Activated T-helper 1 cell treated with anti-CD3 and anti-CD28 coated beads, Interleukin-2, amount 50 U/mL, for 16 hours (primary cell): ENCODE measurements at places on chromosomes 5 and 9.

DNA sequence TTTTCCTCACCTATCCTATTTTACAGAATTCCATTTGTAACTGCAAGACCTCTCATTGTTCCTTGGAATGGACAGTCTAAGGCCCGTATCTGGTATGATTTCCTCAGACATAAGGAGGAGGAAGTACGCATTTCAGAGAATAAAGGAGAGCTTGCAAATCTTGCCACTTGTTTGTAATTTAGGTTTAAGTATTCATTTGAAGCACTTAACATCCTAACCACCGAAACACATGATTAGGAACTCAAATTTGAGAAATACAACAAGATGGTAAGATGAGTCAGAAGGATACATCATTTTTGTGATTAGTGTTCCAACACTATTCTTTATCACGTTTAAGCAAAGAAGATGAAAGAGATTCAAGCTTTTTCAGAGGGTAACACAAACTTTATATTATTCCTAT, 3.9 kb upstream of the ZCCHC9 start:
- DNase-seq, result no peak

- DNase-seq, result no peak
Measured at GRCh38 chr9:24351258-24351657, 194.4 kb downstream of the IZUMO3 start.

DNA sequence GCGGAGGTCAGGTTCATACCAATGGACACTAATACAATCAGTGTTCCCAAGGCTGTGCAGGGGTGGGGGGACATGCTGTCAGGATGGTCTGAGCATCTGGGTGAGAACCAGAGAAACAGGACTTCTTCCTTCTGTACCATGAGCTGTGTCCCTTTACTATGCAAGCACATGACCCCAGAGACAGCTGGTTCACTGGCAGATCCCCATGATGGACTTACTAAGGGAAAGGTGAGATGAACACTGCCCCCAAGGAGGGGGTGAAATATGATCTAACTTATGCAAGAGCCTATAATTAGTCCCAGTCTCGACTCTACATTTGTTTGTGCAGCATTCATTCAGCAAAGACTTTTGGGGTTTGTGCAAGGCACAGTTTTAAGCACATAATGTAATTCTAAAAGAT, 91.4 kb downstream of the LIFR start:
- no peak for DNase-seq

GRCh38 chr5:41893074-41893851, 10.9 kb upstream of the RIMOC1 start:
- DNase-seq, result no peak

- no peak for DNase-seq
Measured at GRCh38 chr5:132776131-132776937, 705 bp downstream of the SEPTIN8 start.

GRCh38 chr5:387491-388265, 55.3 kb upstream of the EXOC3 start:
- DNase-seq, result no peak
